ENCODE measurements at places on chromosomes 5 and 9.

GRCh38 chr5:105882956-105883481, 1787.7 kb downstream of the EFNA5 start:
- DNase-seq = no peak

DNA sequence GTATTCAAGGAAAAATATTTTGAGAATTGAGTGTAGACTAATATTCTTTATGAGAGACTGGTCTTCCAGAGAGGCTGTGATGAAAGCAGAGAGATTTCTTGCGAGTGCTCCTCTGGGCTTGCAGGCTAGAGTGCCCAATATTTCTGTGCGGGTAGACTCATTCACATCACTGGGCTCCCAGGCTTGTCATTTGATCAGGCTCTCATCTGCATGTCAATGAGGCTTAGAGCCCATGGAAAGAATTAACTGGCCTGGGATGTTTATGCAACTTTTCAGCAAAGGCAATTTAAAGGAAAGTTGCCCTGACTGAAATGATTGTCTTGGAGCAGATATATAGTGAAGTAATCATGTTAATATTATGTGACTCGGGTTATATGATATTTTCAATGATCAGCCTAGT, 42.3 kb downstream of the SNCAIP start:
- no peak for DNase-seq

DNA sequence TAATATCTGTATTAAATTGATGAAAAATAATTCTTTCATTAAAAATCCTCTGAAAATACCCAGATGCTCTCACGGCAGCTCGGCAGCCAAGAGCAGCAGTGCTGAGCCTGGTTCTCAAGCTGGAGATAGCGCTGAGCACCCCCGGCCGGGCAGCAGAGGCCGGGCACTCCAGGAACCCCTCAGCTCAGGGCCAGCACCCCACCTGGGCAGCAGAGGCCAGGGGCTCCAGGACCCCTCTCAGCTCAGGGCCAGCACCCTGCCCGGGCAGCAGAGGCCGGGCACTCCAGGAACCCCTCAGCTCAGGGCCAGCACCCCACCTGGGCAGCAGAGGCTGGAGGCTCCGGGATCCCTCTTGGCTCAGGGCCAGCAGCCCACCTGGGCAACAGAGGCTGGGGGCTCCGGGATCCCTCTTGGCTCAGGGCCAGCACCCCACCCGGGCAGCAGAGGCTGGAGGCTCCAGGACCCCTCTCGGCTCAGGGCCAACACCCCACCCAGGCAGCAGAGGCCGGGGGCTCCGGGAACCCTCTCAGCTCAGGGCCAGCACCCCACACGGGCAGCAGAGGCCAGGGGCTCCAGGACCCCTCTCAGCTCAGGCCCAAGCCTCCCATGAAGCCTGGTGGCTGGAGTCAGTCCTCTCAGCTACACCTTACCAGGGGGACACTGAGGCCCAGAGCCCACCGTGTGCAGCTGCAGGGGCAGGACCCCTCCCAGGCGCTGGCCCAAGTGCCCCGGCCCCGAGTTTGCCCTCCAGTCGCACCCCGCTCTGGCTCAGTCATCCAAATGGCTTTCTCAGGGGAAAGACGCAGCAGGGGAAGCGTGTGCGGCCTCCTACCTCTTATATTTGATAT, 21.7 kb downstream of the CLPTM1L start:
- no peak for DNase-seq

- DNase-seq = peak; percentile 30
These were observed 94.6 kb downstream of the ALDH1A1 start for GRCh38 chr9:72858089-72858912.

- no peak for DNase-seq
These were observed 382.6 kb upstream of the DAP start for GRCh38 chr5:11143456-11144267.

DNA sequence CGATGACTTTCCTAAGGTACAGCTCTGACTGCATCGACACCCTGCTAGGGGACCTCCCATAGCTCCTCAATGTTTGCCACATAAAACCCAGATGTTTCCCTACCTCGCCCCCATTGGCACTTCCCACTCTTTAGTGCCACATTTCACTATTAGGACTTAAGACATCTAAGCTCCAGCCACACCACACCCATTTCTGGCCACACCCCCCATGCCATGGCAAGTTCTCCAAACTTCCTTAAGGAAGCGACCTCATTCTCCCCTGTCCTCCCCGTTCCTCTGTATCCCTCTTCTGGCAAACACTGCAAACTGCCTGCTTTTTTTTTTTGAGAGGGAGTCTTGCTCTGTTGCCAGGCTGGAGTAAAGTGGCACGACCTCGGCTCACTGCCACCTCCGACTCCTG, 62.9 kb downstream of the USP20 start:
- no peak for DNase-seq

DNA sequence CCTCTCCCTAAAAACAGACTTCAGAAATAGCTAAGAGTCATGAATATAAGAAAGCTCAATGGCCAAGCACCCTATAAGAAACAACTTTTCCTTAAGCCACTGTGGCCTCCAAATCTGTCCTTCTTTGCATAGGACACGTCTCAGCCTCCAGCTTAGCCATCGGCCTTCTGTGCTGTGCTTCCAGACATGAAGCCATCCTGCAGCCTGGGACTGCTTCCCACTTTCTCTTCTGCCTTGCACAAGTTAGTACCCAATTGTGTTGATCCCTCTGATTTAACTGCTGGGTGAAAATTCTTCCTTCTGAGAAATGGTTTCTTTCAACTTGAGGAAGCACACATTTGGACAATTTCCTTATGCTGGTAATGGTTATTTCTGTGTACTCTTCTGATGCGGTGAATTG, 334.7 kb downstream of the MARCHF11 start:
- DNase-seq = no peak

DNA sequence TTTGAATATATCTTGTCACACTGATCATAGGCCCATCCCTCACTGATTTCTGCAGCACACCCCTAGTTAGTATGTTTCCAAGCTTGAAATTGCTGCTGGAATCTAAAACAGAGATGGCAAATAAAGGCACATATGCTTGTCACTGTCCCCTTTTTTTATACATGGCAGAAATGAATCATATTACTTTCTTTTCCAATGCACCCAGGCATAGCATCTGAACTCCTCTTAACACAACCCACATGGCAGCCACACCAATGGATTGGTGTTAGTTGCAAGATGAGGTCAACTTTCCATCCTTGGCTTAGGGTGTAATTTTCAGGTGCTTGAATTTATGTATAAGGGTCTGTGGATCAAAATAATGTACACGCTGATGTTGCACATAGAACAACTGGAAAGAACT, 473.8 kb upstream of the ZNF608 start:
- no peak for DNase-seq

GRCh38 chr9:124894035-124894740, 32.3 kb downstream of the ARPC5L start:
- no peak for DNase-seq

- no peak for DNase-seq
These were observed 211.1 kb downstream of the NR3C1 start for GRCh38 chr5:143192191-143192900.

DNA sequence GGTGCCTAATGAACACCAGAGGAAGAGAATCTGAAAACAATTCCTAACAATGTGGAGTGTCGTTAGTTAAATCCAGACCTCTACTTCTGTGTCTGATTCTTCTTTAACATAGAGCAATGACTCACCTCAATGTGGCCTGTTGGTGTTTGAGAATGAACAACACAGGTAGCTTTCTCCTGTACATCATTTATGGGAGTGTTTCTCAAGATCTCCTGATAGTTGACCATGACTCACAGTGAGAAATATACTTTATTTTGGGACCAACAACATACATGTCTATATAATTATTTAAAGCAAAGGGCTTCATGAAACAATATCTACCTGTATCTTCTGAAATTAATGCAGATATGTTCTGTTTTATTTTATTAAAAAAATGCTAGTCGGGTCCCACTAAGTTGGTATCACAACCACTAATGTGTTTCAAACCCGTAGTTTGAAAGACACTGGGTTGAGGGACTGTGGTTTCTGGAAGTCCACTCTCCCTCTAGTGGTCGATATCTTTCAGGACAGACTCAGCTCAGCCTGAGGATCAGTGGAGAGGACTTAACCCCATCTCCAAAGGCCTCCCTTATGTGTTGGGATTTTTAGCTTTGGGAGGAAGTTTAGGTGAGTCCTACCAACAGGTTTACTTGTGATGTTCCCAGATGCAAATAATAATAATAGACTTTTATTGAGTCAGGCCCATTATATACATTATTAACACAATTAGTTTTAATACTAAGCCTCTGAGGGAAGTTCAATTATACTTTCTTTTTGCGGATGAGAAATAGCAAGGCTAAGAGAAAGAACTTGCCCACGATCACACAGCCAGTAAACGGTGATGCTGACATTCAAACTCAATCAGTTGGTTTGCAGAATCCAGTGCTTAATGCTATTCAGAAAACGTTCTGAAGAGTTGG, 70.0 kb upstream of the KLF9 start:
- DNase-seq = peak; percentile 86

DNA sequence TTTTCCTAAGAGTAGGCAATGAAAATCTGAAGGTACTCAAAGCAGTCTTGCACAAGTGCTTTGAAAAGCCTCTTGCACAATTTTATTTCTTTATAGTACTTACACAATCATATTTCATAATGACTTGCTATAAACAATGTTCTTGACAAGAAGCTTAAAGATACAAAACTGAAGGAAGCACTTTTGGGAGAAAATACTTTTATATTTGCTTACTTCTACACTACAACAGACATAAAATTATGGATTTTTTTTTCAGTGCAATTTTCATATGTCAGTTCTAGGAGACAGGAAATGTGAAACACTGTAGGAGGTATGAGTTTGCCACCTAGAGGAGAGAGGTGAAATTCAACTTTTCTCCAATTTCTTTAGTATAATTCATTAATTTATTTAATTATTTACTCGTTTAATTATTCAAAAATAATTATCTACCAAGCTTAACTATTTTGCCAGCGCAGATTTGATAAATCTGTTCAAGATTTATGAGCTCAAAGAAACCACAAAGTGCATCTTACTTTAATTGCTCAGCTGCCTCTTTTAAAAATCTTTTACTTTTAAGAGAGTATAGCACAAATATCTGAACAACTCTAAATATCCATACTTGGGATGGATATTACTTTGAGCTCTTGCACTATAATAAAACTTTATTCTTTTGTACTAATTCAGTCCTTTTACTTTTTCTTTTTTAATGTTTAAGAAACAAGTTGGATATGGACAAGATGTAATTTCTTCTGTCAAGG, 29.0 kb upstream of the CDKN2B start:
- peak; percentile 22 for DNase-seq

GRCh38 chr9:23123048-23123632, 676.5 kb downstream of the DMRTA1 start:
- peak; percentile 4 for DNase-seq

GRCh38 chr5:9348401-9348996, 197.4 kb downstream of the SEMA5A start:
- peak; percentile 73 for DNase-seq

- DNase-seq = no peak
These were observed 115.8 kb upstream of the CCDC152 start for GRCh38 chr5:42640835-42641234.

DNA sequence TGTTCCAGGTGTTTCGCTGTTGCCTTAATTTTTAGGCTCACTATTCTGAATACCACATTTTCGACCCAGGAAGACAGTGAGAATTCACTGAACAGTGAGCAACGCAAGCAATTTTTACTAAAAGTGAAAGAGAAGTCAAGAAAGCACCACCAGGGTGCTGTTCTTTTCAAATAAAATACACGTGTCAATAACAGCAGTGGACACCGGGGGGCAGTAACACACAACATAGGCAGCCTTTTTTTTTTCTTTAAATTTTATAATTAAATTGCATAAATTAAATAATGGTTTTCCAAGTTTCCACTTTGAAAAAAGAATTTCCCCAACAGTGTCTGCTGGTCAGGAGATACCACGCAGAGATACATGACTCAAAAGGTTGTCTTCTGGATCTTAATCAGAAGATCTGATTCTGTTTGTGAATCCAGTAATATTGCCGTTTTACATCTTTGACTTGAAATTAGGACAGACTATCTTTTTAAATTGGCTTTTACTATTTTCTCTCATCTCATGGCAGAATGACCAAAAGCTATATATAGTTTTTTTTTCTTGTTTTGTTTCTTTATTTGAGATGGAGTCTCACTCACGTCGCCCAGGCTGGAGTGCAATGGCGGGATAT, 47.1 kb upstream of the SH3GL2 start:
- DNase-seq = peak; percentile 72

DNA sequence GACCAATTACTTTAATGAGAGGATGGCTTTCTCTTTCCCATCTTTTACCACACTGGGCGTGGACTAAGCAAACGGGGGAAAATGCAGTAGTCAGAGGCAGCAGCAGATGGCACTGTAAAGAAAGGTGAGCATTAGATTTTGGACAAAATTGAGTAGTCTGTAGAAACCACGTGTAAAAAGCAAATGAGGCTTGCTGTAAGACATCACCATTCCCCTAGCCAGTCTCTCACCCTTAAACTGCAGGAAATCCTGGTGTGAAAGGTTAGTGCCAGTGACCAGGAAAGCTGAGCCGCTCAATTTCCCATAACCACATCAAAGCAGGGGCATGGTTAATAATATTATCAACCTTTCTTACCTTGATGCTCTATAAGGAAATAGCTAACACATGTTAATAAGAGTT, 31.8 kb downstream of the SPATA31C2 start:
- peak; percentile 58 for DNase-seq

DNA sequence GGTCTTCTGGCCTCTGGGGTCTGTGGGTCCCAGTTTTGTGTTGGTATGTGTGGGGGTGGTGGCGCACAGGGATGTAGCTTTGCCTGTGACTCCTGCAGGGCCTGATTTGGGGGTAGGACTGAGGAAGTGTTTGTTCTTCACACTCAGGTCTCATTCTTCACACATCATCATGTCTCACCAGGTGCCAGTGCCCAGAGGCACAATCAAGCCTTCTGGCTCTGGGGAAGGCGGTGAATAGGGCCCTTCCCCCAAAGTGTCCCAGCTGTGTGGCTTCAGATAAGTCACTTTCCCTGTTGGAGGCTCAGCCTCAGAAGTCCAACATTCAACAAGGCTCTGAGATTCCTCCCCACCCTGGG, 5.1 kb downstream of the DBN1 start:
- DNase-seq = no peak

DNA sequence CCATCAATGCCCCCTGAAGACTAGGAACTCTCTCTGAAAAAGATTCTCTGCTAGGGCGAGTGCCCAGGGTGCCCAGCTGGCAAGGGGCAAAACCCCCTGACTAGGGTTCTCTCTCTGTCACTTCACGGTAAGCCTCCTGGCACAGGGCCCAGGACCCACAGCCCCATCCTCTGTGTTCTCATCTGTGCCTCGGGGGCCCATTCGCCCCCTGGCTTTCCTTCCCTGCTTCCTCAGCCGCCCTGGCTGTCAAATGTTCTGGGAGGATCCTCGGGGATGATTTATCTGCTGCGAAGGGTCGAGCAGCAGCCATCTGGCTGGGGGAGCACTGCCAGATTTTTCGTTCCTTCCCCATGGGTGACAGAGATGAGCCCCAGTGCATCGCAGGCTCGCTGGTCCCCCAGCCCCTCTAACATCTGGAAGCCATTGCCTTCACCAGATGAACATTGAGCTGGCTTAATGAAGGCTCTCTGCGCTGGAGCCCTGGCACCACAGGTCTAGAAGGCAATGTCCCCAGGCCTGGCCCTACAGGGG, 24.2 kb downstream of the HMCN2 start:
- DNase-seq = no peak

DNA sequence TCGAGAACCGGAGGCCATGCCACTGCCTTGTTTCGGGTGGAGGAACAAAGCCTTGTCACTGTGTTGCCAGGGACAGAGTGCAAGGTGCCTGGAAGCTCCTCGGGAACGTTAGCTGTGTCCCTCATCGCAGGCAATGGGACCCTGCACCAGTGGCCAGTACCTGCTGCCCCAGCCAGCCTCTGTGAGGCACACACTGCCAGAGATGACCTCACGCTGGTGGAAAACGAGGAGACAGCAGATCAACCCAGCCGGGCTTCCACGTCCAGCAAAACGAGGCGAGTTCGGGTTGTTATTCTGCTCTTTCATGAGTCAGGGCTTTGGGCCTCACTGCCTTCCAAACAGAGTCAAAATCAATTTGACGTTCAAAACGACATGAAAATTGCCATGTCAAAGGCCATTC, 104.1 kb downstream of the ADAMTS2 start:
- DNase-seq = peak; percentile 70

Data from GM03348 (cell line).